ENCODE measurements at places on chromosomes 7 and 10.

GRCh38 chr10:124325633-124325914, 93.1 kb downstream of the OAT start:
- no peak for DNase-seq

DNA sequence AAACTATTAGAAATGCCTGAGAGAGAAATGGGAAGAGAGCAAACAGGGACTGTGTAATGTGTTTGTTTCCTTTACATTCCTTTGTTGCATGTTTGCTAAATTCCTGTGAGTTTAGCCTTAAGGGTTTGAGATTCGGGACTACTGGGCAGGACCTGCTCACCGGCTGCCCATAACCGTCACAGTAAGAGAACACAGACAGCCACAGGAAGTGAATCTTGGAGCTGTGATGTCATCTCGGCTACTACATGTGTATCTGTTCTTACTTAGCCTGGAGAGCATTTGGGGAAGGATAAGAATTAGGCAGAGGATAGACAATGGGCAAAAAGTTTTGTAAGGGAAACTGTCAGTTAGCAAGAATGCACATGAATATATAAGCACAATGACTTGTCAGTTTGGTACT, 485.1 kb upstream of the KLF6 start:
- DNase-seq, result no peak

DNA sequence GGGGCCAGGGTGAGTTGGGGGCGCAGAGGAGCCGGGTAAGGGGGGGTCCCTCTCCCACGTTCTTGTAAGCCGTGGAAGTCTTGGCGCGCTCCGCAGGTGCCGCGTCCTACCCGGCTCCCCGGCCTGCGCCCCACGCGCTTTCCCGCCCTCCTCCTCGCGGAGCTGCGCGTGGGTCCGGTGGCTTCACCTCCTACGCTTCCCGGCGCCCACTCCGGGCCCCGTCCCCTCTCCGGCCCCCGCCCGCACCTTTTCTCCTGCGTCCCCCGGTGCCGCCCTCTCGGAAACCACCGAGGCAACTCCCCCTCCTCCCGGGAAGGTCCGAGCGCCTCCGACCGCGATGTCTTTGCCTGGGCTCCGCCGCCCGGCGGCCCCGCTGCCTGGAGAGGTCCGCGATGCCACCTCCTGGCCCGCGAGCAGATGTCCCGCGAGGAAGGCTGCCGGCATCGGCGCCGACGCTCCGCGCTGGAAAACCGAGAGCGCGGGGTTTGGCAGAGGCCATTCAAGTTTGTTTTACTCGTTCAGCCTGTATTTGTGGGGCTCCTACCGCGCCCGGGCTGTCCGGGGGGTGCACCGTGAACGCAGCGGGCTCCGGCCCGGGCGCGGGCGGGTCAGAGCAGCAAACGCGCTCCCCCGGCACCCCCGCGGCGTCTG, 2.4 kb upstream of the NKX6-2 start:
- DNase-seq, result no peak

- no peak for DNase-seq
Observed at GRCh38 chr7:68107261-68107660, 1110.6 kb downstream of the TYW1 start.

DNA sequence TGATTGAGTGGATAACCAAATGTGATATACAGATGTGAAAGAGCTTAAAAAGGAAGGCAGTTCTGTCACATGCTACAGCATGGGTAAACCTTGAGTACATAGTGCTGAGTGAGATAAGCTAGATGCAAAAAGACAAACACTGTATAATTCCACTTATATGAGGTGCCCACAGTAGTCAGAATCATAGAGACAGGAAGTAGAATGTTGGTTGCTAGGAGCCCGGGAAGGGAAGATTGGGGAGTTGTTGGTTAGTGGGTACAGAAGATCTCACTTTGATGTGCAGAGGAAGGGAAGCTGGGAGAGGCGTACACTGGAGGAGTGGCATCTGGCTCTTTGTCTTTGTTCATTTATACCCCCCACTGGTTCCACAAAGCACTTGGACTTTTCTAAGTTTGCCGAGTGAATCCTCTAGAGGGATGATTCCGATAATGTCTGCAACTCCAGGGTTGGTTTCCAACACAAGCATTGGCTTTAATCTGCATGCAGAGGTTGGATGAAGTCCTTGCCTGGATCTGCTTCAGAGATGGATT, 39.5 kb downstream of the TSPAN14 start:
- DNase-seq, result no peak

GRCh38 chr10:83673316-83673715, 466.0 kb upstream of the GHITM start:
- DNase-seq, result no peak

GRCh38 chr7:2358968-2359527, 4.4 kb downstream of the EIF3B start:
- DNase-seq, result no peak

DNA sequence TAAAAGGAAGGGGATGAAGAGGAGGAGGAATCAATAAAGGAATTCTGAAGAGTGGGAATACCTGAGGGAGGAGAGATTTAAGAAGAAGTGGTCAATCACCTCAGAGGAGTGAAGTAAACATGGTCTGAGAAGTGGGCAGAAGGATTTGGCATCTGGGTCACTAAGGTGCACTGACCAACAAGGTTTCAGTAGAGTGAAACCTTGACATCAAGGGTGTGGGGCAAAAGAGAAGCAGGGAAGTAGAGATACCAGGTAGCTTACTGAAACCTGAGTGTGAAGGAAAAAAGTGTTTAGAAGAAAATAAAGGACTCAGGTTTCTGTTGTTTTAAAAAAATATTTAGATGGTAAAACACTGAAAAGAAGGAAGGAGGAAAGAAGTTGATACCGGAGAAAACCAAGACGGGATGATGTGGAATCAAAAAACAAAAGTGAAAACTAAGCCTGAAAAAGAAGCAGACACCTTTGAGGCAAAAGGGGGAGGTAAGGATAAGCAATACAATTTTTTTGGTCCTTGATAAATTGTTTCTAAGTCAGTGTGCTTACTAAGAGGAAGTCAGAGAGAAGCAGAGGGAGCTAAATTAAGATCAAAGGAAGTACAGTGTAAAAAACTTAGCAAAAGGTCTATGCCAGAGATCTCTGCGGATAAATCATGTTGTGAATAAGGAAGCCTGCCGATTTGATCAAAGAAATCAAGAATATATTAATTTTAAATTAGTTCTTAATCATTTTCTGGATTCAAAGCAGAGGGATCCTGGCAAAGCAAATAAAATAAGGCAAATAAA, 137.2 kb upstream of the GPR22 start:
- DNase-seq, result no peak

- DNase-seq, result no peak
Observed at GRCh38 chr7:53518319-53518718, 482.9 kb downstream of the POM121L12 start.

DNA sequence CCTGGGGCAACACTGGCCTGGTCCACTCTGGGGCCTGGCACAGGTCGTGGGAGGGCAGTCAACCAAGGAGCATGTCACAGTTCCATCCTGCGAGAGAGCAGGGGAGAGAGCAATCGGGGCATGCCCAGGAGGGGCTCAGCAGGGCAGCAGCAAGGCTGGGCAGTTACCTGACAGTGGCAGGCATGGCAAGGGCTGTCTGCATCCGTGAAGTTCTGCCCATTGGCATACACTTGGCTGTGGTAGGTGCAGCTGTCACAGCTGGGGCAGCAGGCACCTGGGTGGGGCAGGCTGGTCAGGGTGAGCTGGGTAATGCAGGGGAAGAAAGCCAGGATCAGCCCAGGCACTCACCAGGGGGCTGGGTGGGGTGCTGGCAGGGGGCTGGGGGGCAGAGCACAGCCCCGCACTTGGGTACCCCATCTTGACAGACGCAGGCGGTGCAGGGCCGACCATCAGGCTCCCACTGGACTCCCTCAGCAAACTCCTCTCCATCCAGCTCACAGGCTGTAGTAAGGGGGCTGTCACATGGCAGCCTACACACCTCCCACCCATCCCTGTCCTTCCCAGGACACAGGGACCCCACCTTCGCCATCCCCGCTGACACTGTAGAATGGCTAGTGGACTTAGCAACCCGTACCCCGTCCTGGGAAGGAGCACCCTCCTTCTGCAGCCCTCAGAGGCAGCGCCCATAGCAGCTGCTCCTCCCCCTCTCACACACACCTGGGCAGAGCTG, 17.8 kb downstream of the KCP start:
- DNase-seq, result no peak

DNA sequence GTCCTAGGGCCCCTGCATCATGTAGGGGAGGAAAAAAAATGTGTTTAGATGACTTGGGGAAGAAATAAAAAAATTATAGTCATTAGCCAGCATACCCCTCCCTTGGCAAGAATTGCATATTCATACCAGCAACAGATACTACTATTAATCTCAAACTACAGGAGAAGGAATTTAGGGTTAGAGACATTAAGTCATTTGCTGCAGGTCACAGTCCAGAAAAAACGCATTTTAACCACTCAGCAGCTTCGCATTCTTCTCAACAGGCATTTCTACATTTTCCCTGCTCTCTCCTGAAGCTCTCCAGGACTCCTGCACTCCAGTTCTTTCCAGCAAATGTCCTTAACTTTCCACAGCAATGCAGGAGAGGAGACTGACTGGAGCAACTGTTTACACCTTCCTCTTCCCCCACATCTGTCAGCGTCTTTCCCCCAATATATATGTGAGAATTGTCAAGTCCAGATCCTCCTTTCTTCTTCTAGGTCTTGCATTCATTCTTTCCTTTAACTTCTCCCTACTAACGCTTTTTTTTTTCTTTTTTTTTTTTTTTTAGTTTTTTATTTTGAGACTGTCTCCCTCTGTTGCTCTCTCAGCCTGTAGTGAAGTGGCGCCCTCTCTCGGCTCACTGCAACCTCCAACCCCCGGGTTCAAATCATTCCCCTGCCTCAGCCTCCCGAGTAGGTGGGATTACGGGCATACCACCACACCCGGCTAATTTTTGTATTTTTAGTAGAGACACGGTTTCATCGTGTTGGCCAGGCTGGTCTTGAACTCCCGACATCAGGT, 35.6 kb downstream of the PRPS1L1 start:
- no peak for DNase-seq

DNA sequence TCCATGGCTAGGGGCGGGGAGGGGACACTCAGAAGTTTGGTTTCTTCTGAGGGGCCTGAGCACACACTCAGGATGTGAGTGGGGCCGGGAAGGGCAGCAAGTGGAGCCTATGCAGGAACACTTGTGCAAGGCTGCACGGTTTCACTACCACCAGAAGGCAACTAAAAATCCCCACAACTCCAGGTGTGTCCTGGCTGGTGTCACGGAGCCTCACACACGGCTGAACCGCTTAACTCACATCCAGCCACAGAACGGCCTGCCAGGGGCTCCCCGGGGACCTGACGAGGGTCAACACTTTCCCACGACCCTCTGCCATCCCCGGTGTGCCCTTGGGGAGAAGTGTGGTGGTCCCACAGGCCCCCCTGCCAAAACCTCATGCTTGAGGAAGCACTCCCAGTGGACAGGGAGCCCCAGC, 173.9 kb downstream of the ELFN1 start:
- no peak for DNase-seq

DNA sequence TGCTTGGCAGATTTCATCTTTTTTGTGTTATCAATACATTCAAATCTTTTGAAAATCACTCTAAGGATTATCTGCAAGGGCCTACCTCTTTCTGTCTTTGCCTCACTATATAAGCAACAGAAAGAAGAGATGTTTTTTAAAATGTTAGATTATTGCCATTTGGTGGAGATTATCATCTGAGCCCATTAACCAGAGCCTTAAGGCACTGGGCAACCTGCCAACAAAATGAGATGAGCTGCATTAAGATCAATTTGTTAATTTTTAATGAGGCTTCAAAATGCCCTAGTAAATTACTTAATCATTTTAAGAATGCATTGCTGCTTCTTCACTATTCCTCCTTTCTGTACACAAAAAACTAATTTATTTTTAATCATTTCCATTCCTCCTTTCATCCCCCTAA, 314.1 kb downstream of the SNX13 start:
- no peak for DNase-seq

- DNase-seq, result no peak
Observed at GRCh38 chr10:102599565-102600327, 44.5 kb upstream of the TRIM8 start.

DNA sequence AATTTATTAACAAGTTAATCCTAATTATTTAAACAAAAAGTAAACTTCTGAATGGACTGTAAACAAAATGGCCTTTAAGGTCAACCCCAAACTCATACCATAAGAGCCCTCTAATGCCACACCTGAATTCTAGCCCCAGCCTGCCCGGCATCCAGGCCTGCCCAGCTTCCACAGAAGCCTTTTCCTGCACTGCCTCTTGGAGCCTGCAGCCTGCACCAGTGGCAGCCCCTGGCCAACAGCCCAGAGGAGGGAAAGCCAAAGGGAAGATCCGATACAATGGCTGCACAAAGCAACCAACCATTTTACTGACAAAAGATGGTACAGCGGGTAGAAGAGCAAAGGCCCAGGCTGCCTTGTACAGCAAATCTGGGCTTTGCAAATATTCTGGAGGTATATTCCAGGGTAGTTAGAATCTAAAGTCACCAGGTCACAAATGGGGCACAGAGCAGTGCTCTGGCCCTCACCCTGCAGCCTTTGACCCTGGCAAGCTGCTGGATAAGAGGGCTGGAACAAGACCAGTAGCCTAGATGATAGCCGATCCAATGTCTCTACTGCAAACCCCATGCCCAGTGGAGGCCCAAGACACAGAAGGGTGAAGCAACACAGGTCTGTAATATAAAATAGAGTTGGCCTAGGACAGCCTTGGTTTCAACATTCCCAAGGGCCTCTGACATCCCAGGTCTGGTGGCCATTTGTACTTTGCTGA, 12.5 kb upstream of the CH25H start:
- DNase-seq, result no peak

DNA sequence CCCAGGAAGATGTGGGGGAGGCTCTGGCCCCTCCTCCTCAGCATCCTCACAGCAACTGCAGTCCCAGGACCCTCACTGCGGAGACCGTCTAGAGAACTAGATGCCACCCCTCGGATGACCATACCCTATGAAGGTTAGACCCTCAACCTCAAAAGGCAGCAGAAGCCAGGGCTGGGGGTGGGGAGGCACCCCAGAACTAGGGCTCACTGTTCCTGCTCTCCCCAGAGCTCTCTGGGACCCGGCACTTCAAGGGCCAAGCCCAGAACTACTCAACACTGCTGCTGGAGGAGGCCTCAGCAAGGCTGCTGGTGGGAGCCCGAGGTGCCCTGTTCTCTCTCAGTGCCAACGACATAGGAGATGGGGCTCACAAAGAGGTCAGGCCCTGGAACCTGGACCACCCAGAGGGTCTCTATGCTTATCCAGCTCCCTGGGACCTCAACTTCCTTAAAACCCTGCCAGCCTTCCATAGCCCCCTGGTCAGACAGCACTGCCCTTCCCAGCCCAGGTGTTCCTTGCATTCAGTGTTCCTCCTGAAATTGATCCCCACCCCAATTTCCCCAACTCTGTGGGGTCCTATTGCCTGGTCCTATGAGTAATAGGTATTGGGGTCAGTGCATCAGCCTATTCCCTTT, 3.7 kb downstream of the SEMA4G start:
- no peak for DNase-seq
